ENCODE measurements at places on chromosomes 4 and X.

GRCh38 chr4:74631338-74631737, 163.0 kb downstream of the BTC start:
- DNase-seq: no peak

DNA sequence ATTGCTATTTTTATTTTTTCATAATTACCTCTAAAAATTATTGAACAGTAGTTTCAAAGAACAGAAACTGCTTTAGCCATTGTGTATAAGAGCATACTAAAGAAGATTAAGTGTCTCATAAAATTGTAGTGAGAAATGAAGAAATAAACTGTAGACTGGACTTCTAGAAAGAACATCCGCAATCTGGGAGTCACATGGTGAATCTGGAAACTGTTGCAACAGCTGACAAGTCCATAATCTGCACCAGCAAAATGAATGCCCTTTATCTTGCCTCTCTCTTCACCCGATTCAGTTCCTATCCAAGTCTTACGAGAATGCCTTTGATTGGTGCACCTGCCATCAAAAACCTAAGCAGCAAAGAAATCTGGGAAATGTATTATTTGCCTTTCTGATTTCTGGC, 312.9 kb downstream of the NAF1 start:
- DNase-seq: no peak

DNA sequence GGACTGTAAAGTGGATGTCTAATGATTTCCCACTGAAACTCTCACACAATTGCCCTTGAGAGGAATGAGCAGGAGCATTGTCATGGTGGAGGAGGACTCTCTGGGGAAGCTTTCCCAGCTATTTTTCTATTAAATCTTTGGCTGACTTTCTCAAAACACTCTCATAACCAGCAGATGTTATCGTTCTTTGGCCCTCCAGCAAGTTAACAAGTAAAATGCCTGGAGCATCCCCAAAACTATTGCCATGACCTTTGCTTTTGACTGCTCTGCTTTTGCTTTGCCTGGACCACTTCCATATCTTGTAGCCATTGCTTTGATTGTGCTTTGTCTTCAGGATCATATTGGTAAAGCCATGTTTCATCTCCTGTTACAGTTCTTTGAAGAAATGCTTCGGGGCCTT, 120.2 kb upstream of the PDE5A start:
- no peak for DNase-seq

GRCh38 chrX:70527053-70527452, 82.4 kb downstream of the DLG3 start:
- no peak for DNase-seq

GRCh38 chr4:67234296-67234695, 311.0 kb downstream of the CENPC start:
- no peak for DNase-seq

DNA sequence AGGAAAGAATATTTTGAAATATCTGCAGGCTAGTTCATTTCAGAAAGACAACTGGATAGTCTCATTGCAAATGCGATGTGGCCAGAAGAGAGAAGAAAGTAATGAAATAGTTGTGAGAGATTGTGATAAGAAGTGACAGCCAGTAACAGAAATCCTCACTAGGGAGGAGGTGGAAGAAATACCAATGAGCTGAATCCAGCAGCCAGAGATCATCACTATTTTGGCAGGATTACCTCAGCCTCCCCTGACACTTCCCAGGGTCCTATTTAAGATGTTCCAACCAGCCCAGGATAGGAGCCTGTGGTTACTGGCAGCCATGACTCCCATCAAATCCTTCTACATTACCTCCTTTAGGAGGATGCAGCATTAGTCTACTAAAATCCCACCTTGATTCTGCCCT, 76.7 kb upstream of the ARHGAP24 start:
- no peak for DNase-seq

DNA sequence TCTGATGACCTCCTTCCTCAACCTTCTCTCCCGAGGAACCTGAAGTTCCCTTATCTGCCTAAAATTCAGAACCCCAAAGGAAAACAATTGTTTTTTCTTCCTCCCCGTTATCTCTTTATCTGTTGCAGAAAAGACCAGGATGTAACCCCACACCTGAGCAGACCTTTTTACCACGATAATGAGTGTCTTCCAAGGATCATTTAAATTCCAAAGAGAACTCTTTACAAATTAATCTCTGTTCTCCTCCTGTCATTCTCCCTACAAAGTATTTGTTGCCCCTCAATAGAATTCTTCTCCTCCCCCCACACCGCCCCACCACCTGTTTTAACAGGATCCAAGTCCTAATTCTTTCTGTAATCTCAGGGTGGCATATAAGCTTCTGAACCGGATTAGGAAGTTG, 78.5 kb upstream of the NLGN4X start:
- DNase-seq: no peak

- no peak for DNase-seq
These were observed 39.6 kb downstream of the SEC31A start for GRCh38 chr4:82851318-82851717.

GRCh38 chrX:134369576-134369975, 90.4 kb upstream of the HPRT1 start:
- DNase-seq: no peak

DNA sequence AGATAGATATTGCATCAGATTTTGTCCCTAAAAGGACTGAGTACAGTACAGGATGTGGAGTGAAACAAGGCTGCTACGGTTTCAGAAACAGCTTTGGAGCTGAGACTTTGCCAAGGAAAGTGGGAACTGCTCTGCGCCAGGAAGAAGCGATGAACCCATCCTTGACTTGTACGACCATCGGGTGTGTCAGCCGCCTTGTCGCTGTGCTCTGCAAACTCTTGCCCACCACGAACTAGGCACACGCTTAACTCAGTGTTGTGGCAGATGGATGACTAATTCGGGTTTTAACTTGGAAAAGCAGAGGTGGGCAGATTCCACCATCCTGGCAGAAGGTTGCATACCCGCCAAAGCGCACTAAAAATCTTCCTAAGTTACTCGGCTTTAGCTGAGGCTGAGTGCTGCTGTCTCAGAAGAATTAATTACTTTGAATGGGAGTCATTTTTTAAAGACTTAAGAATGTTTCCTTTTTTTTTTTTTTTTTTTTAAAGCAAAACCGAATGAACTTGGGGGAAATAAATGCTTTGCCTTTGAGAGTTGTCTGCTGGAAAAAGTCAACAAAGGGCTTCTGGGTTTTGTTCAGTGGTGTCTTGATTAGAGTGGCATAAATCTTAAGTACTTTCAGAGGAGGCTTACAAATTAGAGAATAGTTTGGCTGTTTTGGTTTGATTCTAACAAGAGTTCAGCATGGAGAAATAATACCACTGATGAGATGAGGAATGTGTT, 69.5 kb downstream of the SHROOM2 start:
- no peak for DNase-seq
